ENCODE measurements at places on chromosomes 12 and 14.

- DNase-seq, result peak; percentile 51
These were observed 271.0 kb upstream of the RTL1 start for GRCh38 chr14:101174522-101174838.

DNA sequence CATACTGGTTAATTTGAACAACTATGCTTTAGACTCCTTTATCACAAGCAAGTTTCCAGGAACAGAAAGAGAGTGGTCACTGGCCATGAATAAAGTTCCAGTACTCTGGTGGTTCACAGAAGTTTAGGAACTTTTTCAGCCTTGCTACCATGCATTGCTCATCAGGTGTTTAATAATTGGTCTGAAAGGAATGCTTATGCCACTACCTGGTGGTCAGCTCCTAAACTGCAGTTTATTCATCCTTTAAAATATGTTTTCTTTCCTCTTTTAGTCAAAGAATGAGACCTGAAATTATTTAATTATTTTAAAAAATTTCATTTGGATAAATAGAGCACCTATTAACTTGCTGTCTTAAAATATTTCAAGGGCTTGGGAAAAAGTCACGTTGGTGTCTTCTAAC is 260.1 kb upstream of the OR4E1 start:
- DNase-seq, result no peak

- peak; percentile 34 for DNase-seq
These were observed 790 bp downstream of the GTF2A1 start for GRCh38 chr14:81219759-81220579.

- DNase-seq, result no peak
These were observed 9.9 kb upstream of the LYZ start for GRCh38 chr12:69338120-69338859.

DNA sequence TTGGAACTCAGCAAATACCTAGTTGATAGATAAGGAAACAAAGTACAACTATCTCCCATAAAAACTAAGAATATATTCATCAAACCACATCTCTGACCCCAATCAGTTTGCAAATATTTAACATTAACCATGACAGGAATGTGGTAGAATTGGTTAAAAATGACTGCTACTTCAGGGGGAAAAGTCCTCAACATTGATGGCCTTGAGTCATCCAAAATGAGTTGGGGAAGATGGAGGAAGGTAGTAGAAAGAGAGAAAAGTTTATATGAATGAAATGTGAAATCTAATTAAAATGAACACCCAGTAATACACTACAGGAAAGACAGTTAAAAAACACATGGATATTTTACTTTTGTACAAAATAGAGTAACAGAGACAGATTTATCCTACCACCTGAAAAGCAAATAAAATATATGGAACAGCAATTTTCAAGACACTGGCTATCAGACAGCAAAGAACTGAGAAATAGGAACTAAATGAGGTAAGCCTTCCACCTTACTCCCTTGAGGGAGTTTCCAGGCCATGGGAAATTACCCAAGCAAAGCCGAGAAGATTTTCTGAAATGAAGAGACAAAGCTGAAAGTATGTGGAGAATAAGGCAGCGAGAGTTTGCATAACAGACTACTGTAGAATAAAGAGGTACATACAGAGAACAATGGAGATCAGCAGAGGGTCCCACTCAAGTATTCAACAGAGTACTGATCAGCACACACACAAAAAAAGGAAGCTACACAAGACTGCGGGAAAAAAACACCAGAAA is 49.6 kb downstream of the TC2N start:
- no peak for DNase-seq

GRCh38 chr14:56244138-56244789 is 126.1 kb downstream of the PELI2 start:
- no peak for DNase-seq

DNA sequence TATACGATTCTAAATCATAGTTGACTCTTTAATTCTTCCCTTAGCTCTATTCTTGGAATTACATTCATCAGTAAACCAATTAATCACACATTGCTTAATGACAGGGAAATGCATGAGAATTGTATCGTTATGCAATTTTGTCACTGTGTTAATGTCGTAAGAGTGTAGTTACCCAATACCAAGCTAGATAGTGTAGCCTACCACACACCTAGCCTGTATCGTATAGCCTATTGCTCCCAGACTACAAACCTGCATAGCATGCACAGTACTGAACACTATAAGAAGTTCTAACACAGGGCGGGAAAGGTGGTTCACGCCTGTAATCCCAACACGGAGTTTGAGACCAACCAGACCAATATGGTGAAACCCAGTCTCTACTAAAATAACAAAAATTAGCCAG is 24.7 kb downstream of the HNRNPC start:
- DNase-seq, result no peak

- peak; percentile 87 for DNase-seq
These were observed 363 bp upstream of the CSAD start for GRCh38 chr12:53180931-53181645.

DNA sequence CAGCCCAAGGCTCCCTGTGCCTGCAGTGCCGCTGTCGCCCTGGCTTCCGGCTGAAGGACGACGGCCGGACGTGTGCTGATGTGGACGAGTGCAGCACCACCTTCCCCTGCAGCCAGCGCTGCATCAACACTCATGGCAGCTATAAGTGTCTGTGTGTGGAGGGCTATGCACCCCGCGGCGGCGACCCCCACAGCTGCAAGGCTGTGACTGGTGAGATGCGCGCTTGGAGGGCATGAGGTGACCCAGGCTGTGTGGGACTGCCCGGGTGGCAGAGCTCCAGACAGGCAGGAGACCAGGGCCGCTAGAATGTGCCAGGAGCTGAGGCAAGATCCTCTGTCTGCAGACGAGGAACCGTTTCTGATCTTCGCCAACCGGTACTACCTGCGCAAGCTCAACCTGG is 19.6 kb upstream of the NXPH4 start:
- DNase-seq, result no peak

GRCh38 chr12:81245907-81246570 is 168.2 kb downstream of the ACSS3 start:
- peak; percentile 82 for DNase-seq

DNA sequence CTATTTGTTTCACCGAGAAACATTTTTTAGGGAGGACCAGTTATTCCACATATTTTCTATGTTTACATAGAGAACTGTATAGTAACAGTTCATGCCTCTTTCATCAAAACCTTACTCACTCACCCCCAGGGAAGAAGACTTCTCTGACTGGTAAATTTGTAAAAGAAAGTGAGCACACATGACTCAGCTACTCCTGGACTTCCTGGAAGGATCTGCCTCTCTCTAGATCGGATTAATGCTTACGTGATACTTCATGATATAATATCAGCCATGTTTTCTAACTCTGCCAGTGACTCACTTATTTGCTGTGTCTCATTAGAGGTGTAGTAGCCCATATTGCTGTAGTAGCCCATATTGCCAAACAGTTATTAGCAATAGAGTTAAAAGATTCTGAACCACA is 494.3 kb upstream of the ATXN7L3B start:
- DNase-seq, result no peak

- no peak for DNase-seq
These were observed 50.9 kb upstream of the HECTD1 start for GRCh38 chr14:31258427-31259039.

- peak; percentile 92 for DNase-seq
These were observed 6.0 kb downstream of the CCDC60 start for GRCh38 chr12:119340578-119340977.

- DNase-seq, result no peak
These were observed 26.6 kb downstream of the FUT8 start for GRCh38 chr14:65439117-65439516.

GRCh38 chr14:75561013-75561432 is 17.4 kb upstream of the FLVCR2 start:
- DNase-seq, result peak; percentile 26

GRCh38 chr14:101635749-101636560 is 74.7 kb downstream of the DIO3 start:
- DNase-seq, result no peak

- no peak for DNase-seq
These were observed 40.6 kb upstream of the LRTM2 start for GRCh38 chr12:1779783-1780182.

GRCh38 chr12:105032703-105033357 is 46.7 kb downstream of the NOPCHAP1 start:
- DNase-seq, result no peak

- DNase-seq, result peak; percentile 47
These were observed 101.2 kb upstream of the STXBP6 start for GRCh38 chr14:25150934-25151790.

- DNase-seq, result no peak
These were observed 7.9 kb upstream of the PRMT8 start for GRCh38 chr12:3483089-3483488.

GRCh38 chr12:8692573-8692972 is 5.2 kb upstream of the RIMKLB start:
- DNase-seq, result peak; percentile 48

- DNase-seq, result no peak
These were observed 1108.5 kb downstream of the SLC16A7 start for GRCh38 chr12:60704171-60704914.

- no peak for DNase-seq
These were observed 68.3 kb downstream of the SCARB1 start for GRCh38 chr12:124795081-124795948.
